HL-60 (cell line): ENCODE measurements at places on chromosomes 1 and 21.

DNA sequence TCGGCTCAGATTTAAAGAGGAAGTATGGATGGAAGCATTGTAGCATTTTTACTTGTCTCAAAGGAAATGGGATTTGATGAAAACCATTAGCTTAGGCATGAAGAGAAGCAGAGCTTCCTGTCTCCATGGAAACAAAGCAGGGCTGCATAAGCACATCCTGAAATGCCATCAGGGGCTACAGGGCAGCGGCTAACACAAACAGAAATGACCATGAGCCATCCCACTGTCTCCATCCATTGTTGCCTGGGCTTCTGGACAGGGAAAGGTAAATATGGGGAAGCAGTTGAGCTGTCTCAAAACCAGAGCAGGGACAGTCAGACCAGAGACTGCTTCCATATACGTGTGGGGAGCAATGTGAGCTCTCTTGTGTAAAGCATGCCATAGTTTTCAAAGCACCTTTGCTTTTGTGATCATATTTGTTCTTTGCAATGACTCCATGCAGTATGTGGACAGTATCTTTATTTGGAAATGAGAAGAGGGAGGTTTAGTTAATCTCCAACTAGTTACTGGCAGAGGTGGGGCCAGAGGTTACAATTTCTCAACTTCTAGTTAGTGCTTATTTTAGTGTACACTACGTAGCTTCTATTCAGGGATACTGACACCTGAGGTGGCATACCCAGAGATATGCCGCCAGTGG lies 176.1 kb downstream of the CACNA1E start:
- no peak for DNase-seq

- DNase-seq = peak; percentile 95
Observed at GRCh38 chr1:153945795-153946621, 510 bp downstream of the DENND4B start.

- no peak for DNase-seq
Observed at GRCh38 chr1:147527941-147528936, 13.1 kb upstream of the BCL9 start.

- no peak for DNase-seq
Observed at GRCh38 chr1:20343149-20343937, 52.7 kb downstream of the VWA5B1 start.

GRCh38 chr1:93758842-93759515 lies 77.3 kb upstream of the BCAR3 start:
- peak; percentile 50 for DNase-seq

DNA sequence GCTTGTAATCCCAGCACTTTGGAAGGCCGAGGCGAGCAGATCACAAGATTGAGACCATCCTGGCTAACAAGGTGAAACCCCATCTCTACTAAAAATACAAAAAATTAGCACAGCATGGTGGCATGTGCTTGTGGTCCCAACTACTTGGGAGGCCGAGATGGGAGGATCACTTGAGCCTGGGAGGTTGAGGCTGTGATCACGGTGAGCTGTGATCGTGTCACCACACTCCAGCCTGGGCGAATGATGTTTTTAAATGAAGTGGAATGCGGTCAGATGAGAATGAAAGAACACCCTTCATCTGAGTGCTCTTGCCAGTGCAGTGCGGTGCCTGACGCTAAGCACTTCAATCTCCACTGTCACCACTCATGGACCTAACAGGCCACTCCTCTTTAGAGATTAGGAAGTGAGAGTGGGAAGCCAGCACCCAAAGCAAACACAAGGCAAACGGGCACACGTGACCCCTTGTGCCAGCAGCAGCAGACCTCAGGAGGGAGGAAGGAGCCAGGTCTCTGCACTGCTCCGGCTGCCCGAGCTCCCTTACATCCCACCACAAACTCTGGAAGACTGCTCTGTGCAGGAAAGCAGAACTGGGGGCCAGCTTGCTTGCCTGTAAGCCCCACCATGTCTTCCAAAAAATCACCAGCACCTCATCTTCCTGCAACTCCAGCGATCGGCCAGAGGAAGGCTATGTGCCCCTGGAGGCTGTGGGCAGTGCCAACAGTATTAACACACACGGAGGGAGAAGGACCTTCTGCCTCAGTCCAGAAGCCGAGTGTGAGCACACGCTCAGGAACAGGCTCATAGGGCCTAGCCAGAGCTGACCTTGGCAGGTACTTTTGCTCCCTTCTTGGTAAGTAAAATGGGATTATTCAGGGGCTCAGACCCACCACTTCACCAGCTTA lies 9.7 kb downstream of the CTNNBIP1 start:
- peak; percentile 96 for DNase-seq

GRCh38 chr1:87250336-87250735 lies 78.3 kb upstream of the LMO4 start:
- DNase-seq = no peak

GRCh38 chr1:6935911-6936690 lies 150.8 kb downstream of the CAMTA1 start:
- DNase-seq = no peak

DNA sequence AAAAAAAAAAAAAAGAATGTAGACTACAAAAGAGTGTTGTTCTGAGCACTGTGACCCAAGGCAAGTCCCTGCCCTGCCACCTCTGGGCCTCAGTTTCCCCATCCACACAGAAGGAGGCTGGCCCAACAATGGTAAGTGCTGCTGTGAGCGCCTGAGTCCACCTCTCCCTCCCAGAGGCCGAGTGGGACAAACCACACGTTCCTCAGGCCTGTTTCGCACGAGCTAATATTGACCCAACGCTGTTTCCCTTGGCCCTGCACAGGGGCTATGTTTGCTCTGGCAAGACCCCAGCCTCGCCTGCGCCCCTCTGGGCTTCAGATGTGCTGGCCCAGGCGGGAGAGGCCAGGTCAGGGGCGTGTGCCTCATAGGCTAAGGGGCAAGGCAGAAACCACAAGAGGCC lies 12.6 kb upstream of the LAPTM5 start:
- DNase-seq = no peak

DNA sequence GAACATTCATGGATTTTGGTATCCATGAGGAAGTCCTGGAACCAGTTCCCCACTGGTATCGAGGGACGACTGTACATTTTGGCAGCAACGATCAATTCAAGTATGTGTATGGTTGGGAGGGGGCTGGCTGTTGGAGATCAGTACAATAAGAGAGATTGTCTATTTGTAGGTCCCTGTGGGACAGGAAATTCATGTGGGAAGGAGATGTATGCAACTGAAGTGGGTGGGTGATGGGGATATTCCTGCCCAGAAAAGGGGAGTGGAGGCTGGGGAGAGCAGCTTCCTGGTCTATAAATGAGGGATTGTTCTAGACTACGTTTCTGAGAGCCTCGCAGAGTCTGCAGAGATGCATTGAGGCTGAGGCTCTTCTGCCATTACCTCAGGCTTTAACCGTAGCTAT lies 140.2 kb upstream of the MAGI3 start:
- no peak for DNase-seq

DNA sequence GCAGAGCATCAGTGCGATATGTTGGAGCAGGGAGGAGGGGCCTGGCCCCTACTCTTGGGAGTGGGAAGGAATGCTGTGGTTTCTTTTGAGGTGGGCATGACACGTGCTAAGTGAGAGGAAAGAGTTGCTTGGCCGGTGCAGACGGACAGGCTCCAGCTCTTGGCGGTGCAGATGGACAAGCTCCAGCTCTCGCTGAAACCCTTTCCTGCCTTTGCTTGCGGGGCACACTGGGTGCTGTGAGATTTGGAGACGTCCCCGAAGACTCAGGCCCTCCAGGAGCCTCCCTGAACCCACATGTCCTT lies 15.9 kb downstream of the PDXK start:
- DNase-seq = no peak

GRCh38 chr1:30738040-30738714 lies 14.8 kb upstream of the MATN1 start:
- DNase-seq = no peak

GRCh38 chr1:59691261-59691660 lies 123.5 kb upstream of the HOOK1 start:
- DNase-seq = no peak

DNA sequence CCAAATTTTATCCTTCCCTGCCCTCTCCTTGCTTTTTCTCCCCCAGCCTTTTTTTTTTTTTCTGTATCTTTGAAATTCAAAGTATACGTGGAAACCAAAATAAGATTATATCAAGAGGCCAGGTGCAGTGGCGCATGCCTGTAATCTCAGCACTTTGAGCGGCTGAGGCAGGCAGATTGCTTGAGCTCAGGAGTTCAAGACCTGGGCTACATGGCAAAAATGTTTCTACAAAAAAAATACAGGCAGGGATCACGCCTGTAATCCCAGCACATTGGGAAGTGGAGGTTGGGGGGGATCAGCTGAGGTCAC lies 6.6 kb upstream of the PRCC start:
- DNase-seq = no peak

DNA sequence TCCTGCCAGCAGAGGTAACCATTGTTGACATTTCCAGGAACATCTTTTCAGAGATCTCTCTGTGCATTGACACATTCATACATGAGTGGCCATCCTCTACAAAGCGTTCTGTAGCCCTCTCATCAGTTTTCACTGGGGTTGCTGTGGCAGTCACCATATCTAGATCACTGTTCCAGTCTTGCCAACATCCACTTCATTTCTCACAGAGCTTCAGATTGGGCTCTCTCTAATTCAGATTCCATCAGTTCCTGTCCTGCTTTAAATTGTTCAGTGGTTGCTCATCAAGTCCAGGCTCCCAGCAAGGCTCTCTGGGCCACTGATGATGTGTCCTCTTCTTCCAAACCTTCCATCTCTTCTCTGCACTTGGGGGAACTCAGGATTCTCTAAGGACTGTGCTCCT lies 173.7 kb downstream of the KCNJ6 start:
- no peak for DNase-seq

DNA sequence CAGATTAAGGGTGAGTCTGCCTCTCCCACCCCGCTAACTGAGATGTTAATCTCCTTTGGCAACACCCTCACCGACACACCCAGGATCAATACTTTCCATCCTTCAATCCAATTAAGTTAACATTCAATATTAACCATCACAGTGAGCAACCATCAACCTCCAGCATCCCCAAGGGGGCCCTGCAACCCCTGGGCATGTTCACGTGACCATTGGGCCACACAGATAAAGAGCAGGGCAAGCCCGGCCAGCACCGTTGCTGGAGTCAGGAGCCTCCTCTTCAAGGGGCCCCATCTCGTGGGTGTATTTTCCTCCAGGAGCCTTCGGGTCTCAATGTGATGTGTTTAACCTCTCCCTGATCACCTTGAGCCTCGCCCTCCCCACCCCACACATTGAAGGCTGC lies 8.0 kb upstream of the GPR157 start:
- no peak for DNase-seq

GRCh38 chr1:208134491-208134890 lies 109.7 kb downstream of the PLXNA2 start:
- no peak for DNase-seq

GRCh38 chr1:22153660-22154437 lies 11.0 kb upstream of the WNT4 start:
- DNase-seq = no peak

DNA sequence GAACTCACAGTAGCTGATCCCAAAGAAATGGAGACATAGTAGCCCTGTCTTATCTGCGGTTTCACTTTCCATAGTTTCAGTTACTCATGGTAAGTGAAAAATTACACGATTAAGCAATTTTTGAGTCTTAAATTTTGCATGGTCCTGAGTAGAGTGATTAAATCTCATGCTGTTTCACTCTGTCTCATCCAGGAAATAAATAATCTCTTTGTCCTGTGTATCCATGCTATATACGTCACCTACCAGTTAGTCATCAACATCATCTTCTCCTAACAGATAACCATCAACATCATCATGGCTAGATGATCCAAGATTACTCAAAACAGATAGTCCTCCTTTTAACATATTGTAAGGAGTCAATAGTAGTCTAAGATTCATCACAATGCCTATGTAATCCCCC lies 1589.3 kb downstream of the BRINP3 start:
- DNase-seq = no peak
